GM03348 (cell line): ENCODE measurements at places on chromosomes 1 and 21.

DNA sequence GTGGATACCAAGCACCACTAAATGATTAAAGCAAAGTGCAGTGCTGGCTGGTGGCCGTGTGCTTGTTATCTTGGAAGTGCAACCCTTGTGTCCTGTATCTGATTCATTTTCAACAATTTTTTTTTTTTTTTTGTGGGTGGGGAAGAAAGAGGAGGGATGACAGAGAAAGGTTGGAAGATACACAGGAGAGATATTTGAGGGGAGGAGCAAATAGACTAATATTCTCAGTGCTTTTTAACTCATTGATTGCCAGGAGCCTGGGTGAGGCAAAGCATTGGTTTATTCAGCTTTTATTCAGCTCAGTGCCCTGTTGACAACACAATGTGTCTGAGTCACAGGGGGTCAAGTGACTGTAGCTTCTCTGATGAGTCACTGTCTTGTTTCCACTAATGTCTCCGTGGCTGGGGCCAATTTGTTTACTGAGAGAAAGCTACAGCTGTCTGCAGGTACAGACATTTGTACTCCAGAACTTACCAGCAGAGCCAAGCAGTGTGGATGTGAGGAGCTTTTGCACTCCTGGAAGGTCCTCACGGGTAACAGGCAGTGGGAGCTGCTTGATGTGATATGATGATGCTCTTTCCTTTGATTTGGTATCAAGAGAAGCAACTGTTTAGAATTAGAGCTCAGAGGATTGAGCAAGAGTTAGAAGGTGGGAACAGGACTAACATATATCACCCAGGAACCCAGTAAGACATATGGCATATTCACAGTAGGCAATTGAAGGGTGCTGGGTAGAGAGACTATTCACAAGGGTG is 23.6 kb upstream of the DNM3 start:
- DNase-seq, result peak; percentile 71

DNA sequence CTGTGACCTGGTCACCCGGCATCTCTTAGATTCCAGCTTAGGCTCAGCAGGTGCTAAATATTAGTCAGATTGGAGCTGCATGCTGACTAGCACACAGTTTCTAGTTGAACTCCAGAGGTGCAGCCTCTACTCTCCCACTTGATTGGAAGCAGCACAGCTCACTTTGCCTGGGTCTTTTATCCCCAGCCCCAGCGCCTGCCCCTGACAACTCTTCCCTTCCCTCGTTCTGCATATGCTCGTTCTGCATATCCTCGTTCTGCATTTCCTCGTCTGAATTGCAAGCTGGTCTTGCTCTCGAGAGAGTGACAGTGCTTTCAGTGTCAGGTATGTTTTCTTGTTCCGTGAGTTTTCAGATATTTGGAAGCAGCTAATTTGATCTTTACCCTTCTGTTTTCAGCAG is 11.7 kb downstream of the COL18A1 start:
- DNase-seq, result no peak

- peak; percentile 20 for DNase-seq
Observed at GRCh38 chr1:28031173-28031572, 57.2 kb downstream of the EYA3 start.

DNA sequence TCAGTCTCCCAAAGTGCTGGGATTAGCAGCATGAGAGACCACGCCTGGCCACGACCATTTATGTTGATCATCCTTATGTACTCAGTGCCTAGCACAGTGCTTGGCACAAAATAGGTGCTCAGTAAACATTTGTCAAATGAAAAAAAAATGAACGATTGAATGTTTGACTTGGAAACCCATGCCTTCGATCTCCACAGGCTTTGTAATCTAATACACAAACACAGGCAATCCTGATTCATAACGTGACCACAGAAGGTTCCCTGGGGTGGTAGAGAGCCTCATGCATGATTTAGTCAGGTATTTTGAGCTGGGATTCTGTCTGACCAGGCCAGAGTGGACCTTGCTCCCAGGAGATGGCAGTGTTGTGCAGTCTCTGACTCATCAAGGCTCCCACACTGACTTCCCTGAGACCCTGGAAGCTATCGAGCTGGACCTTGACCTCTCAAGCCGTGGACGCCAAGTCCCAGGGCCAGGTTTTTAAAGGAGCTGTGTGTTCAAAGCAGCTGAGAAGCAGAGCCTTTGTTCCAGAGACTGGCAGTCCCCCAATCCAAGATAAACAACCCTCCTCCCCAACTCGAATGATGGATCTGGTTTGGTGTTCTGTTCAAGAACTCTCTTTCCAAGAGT is 81.1 kb downstream of the PGM1 start:
- peak; percentile 89 for DNase-seq

DNA sequence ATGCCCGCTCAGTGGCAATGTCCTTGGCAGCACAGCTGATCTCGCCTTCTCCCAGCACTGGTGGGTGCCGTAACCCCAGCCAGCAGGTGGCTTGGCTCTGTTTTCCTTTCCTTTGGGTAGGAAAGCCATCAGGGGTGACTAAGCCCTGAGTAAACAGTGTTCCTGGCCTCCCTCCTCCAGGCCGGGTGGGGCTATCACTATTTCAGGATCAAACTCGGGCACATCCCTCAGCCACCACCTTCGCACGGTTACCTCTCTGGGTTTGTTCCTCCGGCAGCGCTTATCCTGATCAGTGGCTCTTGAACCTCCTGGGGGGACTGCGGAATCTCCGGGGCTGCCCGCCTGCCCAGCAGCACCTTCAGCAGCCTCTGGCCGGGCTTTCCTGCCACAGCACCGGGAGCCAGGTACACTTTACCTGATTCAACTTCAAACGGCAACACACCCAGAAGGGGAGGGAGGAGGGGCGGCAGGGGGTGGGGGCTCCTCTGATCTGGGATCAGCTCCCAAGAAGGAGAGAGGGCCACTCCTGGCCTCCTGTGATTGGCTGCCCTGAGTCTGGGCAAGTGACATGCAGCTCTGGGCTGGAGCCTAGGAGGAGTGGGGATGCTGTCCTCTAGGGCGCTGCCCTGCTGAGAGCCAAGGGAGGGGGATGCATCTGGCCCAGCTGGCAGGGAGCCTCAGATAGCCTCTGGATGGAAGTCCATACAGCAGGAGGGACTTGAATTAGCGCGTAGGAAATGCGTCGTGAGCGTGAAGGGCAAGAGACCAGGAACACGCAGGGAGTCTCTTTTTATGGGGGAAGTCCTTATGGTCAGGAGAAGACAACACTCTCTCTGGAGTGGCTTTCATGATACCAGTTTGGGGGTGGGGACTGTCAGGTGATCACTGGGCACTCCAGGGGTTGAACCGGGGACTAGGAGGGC is at the start of gene ASCL5:
Gene ASCL5 (minus strand): TSS at position 353 of the 923 bp plus-strand sequence. CDS start 11,812 bp downstream, outside the sequence.
- DNase-seq, result no peak

DNA sequence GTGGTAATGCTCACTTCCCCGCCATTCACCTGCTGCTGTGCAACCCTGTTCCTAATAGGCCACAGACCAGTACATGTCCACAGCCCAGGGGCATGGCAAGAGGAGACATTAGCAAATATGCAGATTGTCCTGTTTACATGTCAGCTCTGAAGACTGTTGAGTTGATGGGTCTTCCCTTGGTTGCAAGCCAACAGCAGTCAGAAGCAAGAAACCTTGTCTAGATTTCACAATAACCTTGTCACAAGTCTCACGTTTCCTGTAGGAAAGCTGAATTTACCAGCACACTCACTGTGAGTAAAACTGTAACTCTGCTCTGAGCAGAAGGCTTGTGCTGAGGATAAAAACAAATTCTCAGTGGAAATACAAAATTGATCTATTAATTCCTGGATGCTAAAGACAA is 195.1 kb downstream of the HLX start:
- DNase-seq, result no peak

DNA sequence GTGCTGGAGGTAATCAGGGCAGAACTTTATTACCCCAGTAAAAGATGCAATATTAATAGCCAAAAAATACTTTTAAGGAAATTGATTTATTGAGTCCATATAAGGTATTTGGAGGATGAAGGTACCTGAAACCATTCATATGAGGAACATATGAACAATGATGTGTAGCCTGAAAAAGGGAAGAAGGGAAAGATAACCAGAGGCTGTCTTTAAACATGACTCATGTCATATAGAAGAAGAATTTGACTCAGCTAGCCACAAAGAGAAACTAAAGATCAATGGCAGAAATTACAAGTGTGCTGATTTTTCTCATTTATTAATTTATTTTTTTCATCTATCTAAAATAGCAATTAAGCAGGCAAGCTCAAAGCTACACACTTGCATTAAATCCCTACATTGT is 136.2 kb upstream of the DUSP10 start:
- no peak for DNase-seq

GRCh38 chr1:111227434-111227833 is at the start of gene CHI3L2:
TSS of gene CHI3L2 (plus strand) at chr1:111227713. CDS start at chr1:111227730, 17 bp downstream.
- no peak for DNase-seq

- peak; percentile 59 for DNase-seq
Observed at GRCh38 chr1:8121261-8122159, 95.4 kb upstream of the ERRFI1 start.

DNA sequence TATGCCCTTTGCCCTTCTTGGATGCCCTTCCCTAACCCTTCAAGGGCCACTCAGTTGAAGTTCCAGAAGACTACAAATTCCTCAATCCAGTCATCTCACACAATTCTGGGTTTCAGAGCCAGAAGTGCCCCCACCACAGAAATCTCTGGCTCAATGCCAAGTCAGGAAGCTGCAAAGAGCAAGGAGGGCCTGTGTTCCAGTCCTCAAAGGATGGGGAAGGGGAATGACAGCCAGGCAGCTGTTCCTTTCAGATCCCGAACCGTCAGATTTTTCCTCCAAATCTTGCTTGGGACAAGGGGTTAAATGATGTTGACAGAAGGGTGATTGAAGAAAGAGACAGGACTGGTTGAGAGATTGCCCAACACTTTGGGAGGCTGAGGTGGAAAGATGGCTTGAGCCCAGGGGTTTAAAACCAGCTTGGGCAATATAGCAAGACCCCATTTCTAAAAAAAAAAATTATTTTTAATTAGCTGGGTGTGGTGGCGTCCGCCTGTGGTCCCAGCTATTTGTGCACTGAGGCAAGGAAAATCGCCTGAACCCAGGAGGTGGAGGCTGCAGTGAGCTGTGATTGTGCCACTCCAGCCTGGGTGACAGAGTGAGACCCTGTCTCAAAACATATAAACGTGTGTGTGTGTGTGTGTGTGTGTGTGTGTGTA is 716 bp upstream of the HPDL start:
- DNase-seq, result peak; percentile 3

GRCh38 chr21:45506241-45506817 is 35.9 kb downstream of the SLC19A1 start:
- DNase-seq, result no peak

DNA sequence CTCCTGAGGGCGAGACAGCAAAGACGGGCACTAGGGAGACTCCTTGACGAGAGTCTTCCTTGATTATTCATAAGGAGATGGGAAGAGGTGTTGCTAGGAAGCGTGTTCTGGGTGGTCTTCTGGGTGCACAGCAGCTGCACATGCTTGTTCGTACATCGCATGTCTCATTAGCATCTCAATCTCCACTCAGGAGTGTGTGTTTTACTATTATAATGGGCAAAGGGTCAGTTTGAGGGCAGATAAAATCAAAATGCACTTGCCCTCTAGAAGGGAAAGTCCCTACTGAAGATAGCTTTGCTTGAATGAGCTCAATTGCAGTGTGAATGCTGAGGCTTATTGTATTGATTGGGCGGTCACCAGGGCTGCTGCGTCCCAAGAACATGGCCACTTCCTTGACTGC is 50.2 kb upstream of the SCCPDH start:
- no peak for DNase-seq

GRCh38 chr1:161933592-161934588 is 89.8 kb downstream of the OLFML2B start:
- no peak for DNase-seq
